ENCODE measurements at places on chromosomes 16 and 17.

DNA sequence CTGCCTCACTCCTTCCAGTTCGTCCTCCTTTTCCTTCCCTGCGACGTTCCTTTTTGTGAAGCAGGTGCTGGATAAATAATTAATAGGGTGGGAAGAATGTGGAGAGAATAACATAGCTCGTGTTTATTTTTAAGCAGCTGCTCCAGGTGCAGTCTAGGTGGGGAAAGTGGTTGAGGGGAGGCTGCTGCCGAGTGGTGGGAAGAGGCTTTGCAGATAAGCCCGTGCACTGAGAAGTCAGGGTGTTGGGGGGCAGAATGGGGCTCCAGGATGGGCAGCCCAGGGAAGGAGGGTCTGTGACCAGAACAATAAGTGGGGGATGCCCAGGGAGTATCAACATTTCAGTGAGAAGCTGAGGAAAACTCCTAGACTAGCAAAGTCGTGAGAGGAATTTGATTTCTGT, 300.5 kb downstream of the CPPED1 start:
- no peak for DNase-seq

DNA sequence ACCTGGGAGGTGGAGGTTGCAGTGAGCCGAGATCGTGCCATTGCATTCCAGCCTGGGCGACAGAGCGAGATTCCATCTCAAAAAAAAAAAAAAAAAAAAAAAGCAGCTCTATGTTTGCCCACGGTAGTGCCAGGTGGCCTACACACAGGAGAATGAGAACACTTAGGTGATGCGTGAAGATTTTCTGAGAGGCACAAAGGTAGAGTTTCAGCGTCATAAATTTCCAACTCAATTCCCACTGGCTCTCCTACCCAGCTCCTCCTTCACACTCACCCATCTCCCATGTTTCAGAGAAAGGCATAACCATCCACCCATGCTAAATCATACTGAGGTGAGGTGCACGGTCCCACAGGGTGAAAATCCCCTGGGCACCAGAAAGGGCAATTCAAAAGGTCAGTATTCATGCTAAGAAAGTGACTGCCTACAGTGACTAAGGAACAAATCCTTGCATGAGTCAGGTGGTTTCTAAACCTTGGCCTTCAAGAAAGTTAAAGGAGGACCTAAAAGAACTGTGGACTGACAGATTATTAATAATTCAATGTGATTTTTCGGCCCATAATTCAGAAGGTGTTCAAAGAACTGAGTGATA, 4.8 kb downstream of the DCAKD start:
- no peak for DNase-seq

DNA sequence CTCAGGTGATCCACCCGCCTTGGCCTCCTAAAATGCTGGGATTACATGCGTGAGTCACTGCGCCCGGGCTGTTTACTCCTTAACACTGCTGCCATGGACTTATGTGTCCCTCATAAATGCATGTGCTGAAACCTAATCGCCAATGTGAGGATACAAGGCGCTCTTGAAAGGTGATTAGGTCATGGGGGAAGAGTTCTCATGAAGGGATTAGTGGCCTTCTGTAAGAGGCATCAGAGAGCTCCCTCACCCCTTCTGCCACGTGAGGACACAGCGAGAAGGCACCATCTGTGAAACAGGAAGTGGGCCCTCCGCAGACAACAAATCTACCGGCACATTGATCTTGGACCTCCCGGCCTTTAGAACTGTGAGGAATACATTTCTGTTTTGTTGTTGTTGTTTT, 19.1 kb downstream of the ITPRIPL2 start:
- DNase-seq, result no peak

- DNase-seq, result no peak
Observed at GRCh38 chr17:53607475-53607874, 215.3 kb upstream of the KIF2B start.

GRCh38 chr16:69465881-69466280, 41.5 kb downstream of the CYB5B start:
- no peak for DNase-seq

DNA sequence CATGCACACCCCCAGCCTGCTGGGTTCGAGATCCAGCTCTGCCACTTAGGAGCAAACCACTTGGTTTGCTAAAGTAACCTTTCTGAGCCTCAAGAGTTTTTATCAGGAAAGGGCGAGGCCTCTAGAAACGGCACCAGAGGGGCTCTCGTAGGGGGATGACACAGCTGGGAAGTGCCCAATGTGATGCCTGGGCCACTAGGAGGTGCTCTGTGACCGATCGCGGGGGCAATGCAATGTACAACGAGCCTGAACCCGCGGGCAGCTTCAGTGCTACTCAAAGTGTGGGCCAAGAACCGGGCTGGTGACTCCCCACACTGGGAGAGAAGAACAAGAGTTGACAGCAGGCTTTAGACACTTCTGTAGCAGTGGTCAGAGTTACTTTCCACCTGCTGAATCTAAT, 9.4 kb downstream of the C16orf89 start:
- peak; percentile 29 for DNase-seq

GRCh38 chr17:66353937-66354401, 51.6 kb downstream of the PRKCA start:
- no peak for DNase-seq

GRCh38 chr17:35345445-35345925, 27.9 kb downstream of the SLFN11 start:
- no peak for DNase-seq

- no peak for DNase-seq
Observed at GRCh38 chr16:84360748-84361147, 7.6 kb upstream of the ATP2C2 start.

DNA sequence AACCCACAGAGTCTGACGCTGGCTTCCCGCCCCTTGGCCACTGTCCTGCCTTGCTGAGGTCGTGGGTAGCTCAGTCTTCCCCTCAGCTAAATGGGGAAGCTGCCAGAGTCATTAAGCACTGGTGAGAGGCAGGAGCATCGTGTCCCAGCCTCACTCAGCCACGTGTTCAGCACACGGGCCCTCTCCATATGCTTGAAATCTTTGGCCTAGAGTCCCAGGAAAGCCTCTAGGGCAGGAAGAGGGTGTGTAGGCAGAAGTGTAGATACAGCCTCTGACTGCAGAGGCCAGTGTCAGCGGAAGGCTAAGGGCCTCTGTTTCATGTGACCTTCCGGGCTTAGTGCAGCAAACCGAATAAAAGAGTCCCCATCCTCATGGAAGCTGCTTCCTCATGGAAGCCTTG, 4.1 kb downstream of the DHODH start:
- DNase-seq, result no peak

GRCh38 chr17:71302721-71303549, 817.9 kb upstream of the SOX9 start:
- DNase-seq, result no peak

DNA sequence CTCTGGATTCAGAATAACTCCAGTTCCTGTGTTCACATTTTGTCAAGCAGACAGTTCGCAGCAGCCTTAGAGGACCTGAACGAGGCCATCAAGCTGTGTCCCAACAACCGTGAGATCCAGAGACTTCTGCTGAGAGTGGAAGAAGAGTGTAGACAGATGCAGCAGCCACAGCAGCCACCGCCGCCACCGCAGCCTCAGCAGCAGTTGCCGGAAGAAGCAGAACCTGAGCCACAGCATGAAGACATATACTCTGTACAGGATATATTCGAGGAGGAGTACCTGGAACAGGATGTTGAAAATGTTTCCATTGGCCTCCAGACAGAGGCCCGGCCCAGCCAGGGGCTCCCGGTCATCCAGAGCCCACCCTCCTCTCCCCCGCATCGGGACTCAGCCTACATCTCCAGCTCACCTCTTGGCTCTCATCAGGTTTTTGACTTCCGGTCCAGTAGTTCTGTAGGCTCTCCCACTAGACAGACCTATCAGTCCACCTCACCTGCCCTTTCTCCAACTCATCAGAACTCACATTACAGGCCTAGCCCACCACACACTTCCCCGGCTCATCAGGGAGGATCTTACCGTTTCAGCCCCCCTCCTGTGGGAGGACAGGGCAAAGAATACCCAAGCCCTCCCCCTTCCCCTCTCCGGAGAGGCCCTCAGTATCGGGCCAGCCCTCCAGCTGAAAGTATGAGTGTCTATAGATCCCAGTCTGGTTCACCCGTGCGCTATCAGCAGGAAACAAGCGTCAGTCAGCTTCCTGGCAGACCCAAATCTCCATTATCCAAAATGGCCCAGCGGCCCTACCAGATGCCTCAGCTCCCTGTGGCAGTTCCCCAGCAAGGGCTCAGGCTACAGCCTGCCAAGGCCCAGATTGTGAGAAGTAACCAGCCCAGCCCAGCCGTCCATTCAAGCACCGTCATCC, 25.9 kb downstream of the CYB561 start:
- peak; percentile 98 for DNase-seq

- no peak for DNase-seq
Observed at GRCh38 chr17:60102632-60103096, 23.9 kb upstream of the HEATR6 start.

DNA sequence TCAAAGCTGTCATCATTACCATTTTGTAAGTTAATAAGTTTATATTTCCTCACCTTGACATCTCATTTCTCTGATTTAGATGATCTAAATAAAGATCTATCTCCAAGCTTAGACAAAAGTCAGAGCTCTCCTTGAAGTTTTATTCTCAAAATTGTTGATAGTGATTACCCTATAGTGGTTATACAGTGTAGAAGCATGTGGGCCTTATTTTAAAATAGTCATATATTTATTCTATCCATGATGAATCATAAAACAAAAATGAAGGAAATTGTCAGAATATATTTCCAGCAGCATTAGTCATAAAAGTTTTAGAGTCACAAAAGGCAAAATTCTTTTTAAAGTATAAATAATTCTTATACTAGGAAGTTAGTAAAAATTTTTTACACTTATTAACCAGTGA, 49.0 kb downstream of the RHOT1 start:
- no peak for DNase-seq

DNA sequence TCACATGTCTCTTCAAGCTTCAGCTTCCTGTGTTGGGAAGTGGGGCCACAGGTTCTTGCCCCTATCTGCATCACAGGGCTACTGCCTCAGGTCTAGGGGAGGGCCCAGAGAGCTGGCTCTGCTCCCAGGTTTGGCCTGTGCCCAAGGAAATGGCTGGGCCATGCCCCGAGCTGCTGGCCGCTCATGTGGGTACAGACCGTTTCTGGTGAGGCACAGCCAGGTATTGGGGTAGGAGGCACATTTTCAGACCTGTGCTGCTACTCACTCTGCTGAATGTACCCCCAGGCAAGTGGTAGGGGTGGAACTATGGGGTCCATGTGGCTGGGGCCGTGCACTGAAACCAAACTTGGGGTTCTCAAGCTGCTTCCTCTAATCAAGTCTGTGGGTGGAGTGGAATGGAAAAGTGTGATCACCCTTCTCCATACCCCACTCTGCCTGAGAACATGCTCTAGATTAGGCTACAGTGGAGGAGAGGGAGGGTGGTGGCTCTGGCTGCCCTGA, 4.6 kb downstream of the GAS2L2 start:
- DNase-seq, result no peak

DNA sequence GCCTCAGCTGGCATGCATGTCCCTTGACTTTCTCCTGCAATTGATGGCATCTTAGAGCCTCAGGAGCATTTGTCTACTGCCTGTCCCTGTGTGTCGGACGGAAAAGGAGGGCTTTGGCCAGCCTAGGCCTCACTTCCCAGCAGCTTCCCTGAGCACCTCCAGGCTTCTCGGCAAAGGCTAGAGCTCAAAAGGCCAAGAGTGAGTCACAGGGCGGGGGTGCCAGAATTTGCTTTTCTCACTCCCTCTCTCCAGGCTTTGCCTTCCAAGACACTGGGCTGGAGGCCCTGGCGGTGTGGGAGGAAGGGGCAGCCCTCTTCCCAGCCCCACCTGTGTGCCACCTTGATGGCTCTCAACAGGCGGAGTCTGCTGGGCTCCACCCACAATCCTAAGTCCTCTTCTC, 107.3 kb upstream of the MAF start:
- no peak for DNase-seq

DNA sequence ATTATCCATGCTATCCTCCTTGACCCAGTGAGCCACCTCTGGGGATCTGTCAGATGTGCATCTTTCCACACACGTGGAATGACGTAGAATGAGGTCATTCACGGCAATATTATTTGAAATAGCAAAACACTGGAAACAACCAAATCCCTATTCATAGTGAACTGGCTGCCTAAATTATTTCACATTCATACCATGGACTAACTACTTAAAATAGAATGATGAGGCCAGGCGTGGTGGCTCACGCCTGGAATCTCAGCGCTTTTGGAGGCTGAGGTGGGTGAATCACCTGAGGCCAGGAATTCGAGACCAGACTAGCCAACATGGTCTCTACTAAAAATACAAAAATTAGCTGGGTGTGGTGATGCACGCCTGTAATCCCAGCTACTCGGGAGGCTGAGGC, 75.5 kb downstream of the RAP1GAP2 start:
- no peak for DNase-seq

DNA sequence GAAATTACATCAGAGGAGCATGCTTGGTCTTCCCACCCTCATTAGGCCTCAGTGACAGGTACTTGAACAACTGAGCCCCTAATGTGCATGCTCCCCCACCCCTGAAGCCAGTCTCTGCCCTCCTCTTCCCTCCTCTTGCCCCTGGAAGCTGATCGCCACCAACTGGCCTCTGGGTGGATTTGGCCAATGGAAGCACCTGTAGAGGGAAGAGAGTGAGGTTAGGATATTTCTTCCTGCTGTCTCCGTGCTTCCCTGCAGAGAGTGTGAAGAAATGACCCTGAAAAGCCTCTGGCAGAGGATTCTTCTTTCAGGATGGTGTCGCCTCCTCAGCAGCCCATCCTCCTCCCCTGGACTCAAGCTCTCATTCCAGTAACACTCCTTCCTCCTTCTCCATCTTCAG, 5.9 kb upstream of the CBLN1 start:
- no peak for DNase-seq

GRCh38 chr17:50605429-50605828, 29.3 kb upstream of the ABCC3 start:
- DNase-seq, result no peak

DNA sequence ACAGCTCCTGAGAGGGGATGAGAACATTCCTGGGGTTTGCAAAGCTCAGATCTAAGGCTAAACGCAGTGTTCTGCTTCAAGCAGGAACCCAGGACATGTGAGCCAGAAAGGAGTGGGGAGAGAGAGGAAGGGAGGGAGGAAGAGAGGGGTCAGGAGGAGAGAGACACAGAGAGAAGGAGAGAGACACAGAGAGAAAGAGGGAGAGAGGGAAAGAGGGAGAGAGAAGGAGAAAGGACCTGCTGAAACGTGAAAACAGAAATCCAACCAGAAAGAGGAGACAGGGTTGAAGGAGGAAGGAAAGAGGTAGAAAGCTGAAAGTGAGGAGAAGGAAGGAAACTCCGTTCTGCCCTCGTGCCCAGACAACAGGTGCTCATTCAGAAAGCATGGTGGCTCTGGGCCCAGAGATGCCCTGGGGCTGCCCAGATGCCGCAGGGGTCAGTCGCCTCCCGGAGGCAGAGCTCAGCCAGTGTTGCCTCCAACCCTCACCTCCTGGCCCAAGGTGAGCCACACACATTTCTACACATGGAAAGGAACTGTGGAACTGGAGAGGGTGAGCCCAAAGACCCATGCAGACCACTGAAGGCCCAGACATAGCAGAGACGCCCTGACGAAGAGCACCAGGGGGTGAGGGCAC, 49.0 kb upstream of the ENPP7 start:
- DNase-seq, result no peak

GRCh38 chr16:77531752-77532151, 96.9 kb upstream of the ADAMTS18 start:
- no peak for DNase-seq
